Activated CD8-positive, alpha-beta memory T cell treated with anti-CD3 and anti-CD28 coated beads for 24 hours (primary cell): ENCODE measurements at places on chromosomes 6 and 20.

DNA sequence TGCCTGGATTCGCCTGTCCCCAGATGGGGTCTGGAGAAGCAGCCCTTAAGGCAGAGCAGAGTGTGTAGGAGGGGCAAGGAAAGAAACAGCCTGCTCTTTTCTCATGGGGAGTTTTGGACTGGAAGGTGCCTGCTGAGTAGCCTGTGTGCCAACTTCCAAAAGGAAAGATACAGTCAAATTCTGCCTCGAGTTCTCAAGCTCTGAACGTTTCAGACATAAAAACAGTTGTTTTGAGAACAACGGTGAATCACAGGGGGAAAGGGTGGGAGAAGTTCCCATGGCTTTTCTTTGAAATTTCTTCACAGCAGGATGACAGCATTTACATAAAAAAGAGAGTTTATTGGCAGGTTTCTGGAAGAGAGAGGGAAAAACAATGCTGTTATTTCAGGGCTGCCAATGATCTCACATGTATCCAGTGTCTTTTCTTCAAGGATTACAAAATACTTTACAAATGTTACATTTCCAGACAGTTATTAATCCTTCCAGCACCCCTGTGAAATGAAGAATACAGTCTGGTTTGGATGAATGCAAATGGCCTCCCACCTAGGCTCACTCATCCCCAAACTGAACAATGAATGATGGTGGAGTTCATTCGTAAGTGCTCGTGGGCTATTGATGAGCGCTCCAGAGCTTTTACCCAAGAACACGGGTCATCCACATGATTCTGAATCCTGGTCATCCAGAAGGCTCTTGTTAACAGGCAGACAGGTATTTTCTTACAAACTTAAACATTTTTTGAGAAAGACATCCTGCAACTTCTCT lies 33.8 kb upstream of the ECI2 start:
- no peak for DNase-seq

GRCh38 chr20:1491281-1491840 lies at the start of gene SIRPB2:
SIRPB2 (minus strand) TSS chr20:1491420; CDS start chr20:1491359, 61 bp downstream.
- DNase-seq = no peak

DNA sequence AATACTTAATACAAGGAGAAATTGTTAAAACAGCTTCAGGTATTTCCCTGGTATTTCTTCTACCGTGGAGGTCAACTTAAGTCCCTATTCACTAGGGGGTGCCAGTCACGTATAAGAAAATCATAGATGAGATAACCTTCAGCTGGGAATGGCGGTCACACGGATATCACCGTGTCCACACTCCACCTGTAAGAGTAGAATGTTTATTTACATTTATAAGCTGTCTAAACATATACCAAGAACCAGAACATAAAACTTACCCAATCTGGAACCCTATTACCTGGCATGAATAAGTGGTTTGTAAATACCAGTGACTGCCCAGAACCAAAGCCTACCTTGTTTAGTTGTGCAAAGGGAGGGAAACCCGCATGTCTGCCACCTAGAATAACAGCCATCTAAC lies 1.9 kb upstream of the ELOVL4 start:
- DNase-seq = no peak

GRCh38 chr6:38509713-38510112 lies 130.0 kb downstream of the BTBD9 start:
- no peak for DNase-seq

DNA sequence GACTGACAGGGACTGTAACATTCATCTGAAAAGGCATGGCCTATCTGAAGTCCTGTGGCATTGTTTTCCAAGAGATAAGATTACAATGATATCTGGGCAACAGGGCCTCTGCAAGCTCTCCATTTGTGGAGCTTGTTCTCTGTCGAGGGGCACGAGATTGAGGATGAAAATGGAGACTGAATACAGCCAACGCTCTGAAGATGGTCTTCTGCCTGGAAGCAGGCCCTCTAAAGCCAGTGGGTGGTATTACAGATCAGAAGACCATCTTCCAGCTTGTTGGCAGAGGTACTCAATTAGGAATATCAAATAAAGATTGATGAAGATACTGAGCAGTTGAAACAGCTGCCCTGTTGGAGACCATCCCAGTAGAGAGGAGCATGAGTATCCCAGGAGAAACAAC lies 288.2 kb downstream of the CENPW start:
- DNase-seq = no peak

GRCh38 chr6:75147512-75147911 lies 58.3 kb downstream of the COL12A1 start:
- DNase-seq = no peak

- DNase-seq = no peak
Measured at GRCh38 chr6:87968435-87969278, 79.0 kb upstream of the SPACA1 start.

DNA sequence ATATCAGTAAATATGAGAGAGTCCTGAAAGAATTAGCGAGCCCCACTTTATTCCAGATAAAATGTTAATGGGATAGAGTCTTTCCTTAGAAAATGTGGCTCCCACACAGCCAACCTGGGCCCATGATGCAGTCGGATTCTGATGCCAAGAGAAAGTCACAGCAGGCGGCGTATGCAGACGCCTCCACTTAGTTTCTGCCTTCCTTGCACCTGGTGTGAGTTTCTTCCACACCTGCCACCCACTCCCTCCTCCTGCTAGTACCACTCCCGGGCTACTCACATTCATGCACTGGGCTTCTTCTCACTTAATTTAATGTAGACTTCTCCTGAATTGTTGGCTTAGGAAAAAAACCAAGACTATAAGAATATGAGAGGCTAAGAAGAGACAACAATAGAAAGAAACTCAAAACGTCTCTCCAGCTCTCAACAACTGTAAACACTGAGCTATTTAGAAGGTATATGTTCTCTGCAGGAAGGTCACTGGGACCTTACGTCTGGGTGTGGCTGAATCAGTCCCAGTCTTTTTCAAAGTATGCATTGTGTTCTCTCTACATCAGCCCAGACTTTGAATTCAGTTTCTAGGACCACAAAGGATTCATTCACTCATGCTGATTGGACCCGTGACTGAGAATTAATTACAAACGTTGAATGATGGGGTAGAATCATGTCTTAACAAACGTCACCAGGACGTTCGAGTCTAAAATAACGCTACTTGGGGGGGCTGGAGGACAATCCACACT lies 70.4 kb downstream of the GCNT2 start:
- DNase-seq = no peak

GRCh38 chr6:53495506-53496499 lies 49.1 kb downstream of the GCLC start:
- DNase-seq = no peak

- peak; percentile 35 for DNase-seq
Measured at GRCh38 chr20:24998121-24998520, 5.6 kb upstream of the APMAP start.

DNA sequence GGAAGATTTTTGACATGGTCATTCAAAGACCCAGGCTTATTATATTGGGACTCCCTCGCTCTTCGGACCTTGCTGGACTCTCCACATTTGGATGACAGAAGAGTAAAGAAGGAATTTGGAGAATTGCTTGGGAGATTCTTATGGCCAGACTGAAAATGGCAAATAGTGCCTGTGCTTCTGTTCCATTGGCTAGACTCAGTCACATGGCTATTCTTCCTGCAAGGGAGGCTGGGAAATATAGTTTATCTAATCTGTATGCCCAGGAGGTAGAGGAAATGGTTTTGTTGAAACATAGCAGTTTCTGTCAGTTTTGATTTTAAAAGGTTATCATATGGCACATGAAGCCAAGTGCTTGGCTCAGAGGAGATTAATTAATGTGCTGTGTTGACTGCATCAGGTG lies 286.6 kb upstream of the JAG1 start:
- no peak for DNase-seq

DNA sequence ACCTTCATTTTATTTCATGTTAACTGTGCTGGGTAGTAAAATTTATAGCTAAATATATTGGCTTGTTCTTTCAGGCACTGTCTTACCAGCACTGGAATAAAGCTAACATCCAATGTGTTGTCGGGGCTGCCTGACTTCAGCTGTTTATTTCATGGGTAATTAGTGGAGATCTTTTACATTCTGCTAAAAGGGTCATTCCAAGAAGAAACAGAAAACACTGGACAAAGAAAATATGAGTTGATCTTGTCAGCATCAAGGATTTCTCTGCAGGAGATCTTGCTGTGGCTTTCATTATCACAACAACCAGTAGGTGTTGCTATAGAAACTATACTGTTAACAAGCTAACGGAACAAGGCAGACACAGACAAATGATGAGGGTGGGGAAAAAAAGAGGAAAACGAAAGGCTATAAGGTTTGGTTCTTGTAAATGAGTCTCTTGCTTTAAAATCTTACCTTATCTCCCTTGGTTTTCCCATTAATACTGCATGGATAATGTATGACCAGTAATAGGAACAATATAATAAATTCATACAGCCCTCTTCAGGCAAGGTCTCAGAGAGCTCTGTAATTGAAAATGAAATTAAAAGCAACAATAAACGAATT lies 206.8 kb downstream of the SIM1 start:
- DNase-seq = no peak

DNA sequence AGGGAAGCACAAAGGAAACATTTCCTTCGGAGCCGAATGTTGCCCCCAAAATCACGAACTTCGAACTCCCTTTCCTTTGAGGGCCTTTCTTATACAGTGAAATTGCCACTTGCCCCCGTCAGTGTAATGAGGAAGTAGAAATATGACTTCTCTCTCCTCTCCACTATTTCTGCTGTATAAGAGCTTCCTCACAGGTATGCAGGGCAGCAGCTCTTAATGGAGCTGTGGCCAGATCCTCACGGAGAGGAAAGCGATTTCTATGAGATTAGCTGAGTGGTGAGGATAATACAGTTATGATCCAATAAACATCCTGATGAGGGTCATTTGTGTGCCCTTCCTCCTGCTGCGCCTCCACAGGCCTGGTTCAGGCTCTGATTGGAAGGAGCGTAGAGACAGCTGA lies 10.8 kb upstream of the CPNE5 start:
- no peak for DNase-seq

DNA sequence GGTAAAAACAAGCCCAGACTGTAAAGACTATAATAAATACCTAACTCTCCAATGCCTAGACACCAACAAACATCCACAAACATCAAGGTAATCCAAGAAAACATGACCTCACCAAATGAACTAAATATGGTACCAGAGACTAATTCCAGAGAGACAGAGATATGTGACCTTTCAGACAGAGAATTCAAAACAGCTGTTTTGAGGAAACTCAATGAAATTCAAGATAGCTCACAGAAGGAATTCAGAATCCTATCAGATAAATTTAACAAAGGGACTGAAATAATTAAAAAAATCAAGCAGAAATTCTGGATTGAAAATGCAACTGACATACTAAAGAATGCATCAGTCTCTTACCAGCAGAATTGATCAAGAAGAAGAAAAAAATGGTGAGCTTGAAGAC lies 26.6 kb downstream of the NCOA6 start:
- DNase-seq = no peak

DNA sequence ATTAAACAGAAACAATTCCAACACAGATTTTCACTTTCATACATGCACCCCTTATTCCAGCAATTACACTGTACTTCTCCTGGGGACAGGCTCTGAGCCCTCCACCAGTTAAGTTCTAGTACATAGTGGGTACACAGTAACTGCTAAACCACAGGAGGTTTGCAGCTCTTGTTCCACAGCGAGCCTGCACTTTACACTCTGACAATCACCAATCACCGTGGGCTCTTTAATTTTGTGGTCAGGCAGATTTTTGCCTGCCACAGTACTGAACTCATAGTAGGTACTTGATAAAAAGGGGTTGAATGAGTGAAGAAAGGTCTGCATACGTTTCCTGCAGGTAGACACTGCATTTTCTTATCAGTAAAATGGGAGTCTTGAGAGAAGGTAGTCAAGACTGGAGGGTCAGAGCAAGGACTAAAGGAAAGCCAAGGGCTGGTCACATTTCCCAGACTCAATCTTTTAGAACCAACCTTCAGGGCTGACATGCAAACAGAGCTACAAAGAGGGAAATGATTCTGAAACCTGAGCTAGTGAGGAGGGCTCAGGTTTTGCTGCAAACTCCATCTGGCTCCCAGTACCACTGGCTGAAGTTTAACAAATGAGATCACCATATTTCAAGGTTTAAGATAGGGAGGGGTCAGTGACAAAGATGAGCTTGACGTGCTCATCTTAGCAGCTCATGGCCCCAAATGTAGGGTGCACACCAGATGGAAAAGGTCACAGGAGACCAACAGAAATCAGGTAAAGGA lies 404.6 kb downstream of the BTBD9 start:
- DNase-seq = no peak

GRCh38 chr20:38680500-38681306 lies 43.6 kb upstream of the SLC32A1 start:
- DNase-seq = no peak

DNA sequence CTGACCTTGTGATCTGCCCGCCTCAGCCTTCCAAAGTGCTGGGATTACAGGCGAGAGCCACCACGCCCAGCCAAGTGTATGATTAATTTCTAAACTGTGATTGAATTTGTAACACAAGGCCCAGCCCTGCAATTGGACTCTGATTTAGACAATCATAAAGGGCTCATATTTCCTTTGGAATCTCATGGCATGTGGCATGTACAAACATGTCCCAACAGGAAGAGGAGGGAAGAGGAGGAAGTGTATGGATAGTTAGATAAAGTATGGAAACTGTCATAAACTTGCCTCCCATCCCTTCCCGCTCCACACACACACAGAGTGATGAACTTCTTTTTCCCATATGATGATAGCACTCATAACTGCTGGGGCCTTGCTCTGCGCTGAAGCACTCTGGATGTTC lies 27.2 kb upstream of the QKI start:
- no peak for DNase-seq

DNA sequence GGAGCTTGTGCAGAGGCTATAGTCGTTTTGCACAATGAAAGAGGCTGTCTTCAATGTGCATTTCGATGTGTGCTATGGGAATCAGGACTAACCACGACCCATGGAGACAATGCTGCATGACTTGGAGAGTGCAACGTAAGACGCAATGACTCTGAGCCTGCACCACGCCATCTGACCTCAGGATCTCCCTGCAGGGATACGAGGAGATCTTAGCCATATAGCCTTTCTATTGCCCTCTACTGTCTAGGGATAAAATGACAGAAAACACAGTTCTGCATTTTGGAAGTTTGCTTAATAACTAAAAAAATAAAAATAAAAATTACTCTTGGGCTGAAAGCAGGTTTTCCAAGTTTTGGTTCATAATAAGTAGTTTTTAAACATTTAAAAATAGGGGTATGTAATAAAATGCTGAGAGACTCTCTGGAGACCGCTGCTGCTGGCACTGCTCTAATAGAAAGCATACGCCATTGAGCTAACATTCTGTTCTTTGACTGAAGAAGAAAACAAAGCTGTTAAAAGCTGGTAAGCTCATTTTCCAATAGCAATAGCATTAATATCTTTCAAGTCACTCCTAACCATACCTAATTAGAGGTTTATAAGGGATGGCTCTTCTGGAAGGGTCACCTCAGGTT lies 87.2 kb downstream of the PDE7B start:
- DNase-seq = no peak

GRCh38 chr6:19452495-19452894 lies 384.7 kb upstream of the ID4 start:
- no peak for DNase-seq
